ENCODE measurements at places on chromosomes 2 and 18.

DNA sequence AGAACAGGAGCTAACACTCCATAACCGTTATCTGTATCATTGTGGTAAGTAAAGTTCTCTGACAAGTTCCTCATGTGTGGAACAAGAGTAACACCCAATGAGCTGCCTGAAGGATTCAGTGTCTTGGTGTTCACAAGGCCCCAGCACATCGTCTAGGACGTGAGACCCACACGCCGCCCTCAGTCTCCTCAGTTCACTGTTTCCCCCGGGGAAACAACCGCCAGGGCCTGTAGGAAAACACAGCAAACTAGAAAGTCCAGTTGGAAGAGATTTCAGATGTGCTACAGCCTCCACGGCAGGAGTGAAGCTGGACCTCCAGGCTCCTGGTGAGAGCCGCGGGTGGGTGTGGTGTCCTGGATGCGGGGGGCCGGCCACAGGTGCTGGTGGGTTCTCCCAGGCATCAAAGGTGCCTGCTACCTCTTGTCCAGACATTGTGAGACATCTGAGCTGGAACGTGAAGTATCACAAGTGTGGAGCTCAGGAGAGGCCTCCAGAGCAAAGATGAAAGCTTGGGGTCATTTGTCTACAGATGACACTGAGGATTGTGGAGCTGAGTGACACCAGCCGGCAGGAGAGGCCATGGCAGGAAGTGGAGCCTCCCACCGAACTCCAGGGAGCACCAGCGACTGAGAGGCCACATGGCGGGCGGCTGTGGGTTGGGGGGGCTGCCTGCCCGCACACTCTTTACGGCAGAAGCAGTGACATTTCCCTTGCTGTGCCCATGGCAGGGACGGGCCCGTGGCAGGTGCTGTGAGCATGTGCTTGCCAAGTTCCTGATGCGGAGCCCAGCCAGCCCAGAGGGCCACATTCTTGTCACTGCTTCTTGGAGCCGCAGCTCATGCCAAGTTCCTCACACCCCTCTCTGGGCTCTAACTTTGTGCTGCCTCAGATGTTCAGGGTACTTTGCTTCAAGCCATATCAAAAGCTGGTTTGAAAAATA lies 131.2 kb downstream of the TMEM18 start:
- DNase-seq, result no peak

GRCh38 chr2:125667630-125668029 lies 988.3 kb upstream of the GYPC start:
- no peak for DNase-seq

DNA sequence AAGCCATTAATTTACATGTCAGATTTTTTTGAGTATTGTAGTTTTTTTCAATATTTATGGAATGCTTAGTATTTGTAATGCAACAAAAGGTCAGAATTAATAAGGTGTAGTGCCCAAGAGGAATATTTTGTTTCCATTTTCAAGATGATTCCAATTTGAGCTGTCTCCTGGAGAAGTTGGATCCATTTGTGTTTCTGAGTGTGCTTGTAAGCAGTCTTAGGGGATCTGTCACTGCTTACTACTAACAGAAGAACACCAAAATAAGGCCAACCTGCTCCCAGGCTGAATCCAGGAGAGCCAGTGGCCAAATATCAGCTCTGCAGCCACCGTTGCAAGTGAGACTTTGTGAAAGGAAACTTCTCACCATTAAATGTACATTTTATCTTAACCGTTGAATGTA lies 129.9 kb downstream of the AGAP1 start:
- no peak for DNase-seq

- DNase-seq, result no peak
Observed at GRCh38 chr2:172865422-172865821, 129.8 kb downstream of the RAPGEF4 start.

DNA sequence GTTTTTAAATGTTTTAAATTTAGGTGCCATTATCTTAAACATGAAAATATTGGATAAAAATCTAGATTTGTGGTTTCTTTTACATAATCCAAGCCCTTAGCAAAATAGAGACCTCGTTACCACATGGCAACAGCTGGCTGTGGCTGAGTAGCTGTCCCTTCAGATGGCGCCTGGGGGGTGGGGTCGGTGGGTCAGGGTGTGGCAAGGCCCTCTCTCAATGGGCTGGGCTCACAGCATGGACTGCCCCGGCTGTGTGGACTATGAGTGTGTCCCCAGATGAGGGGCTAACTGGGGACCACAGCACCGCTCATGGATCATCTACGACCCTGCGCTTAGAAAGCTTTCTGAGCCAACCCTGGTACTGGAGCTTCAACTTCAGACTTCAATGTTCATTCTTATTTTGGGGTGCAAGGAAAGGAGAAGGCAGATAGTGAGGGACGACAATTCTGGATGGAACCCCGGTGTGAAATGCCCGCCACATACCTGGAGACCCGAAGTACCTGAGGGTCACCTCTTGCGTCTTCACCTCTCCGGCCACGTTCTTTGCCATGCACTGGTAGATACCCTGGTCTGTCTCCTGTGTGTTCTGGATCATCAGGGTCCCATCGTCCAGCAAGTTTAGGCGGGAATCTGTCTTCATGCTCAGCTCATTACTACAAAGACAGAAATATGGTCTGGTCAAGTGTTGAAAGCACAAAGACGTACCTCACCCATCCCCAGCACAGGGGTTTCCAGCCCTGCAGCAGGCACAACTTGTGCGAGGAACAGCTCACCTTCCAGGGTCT lies 71.0 kb downstream of the PXDN start:
- no peak for DNase-seq

DNA sequence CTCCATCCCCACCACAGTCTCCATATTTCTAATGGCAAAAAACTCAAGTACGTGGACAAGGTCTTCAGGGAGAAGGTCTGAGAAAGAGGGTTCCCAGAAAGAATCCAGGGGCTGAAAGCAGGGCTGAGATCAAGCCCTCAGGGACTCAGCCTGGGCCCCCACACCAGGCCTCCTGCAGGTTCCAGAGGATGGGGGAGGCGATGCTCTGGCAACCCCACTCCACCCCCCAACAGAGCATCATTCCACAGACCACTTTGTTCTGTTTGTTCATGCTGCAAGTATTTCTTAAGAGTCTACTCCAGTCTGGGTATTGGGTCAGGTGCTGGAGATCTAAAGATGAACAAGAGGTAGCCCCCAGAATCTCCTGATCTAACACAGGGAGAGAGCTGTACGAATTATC lies 32.2 kb downstream of the ZBTB7C start:
- no peak for DNase-seq

DNA sequence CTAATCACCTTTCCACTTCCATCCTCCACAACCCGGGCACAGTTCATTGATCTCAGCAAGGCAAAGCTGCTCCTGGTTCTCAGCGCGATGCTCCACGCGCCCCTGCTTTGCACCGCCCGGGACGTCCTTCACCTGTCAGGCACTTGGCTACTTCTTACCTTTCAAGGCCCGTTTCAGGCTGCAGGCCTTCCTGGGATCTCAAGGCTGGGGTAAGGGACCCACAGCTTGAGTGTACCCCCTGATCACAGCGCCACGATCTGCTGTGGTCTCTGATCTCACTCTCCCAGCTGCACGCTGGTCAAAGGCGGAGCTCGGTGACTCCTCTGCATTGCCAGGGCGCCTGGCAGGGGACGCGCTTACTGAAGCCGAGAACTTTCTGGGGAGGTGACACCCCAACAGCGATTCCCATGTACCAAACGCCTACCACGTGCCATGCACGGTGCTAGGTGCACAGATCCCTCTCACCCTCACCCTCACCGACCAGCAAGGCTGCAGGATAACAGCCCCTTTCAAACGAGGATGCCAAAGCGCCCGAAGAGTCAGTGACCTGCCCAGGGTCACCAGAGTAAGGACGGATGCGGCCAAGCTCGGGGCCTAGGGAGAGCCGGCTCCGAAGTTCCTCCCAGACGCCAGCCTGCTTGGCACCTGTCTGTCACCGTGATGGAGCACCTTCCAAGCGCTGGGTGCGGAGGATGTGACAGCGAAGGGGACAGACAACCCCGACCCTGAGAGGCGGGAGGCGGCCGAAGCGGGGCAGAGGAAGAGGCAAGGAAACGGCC lies 818 bp downstream of the ITGB1BP1 start:
- peak; percentile 20 for DNase-seq

DNA sequence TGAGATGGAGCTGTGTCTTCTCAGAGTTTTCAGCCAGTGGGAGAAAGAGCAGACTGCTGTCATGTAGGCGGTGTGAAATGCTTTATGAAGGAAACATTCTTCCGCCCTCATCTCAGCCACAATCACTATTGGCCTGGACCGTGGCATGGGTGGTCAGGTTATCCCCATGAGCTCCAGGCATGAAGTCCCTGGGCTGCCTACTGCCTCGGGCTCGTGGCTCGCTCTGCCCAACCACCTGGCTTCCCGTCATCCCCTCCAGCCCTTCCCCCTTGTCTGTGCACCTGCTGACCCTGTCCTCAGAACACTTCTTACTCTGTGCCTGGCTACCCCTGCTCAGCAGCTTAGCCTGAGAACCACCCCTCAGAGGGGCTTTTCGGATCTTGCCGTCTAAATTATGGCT lies 15.5 kb downstream of the COLEC11 start:
- DNase-seq, result no peak

DNA sequence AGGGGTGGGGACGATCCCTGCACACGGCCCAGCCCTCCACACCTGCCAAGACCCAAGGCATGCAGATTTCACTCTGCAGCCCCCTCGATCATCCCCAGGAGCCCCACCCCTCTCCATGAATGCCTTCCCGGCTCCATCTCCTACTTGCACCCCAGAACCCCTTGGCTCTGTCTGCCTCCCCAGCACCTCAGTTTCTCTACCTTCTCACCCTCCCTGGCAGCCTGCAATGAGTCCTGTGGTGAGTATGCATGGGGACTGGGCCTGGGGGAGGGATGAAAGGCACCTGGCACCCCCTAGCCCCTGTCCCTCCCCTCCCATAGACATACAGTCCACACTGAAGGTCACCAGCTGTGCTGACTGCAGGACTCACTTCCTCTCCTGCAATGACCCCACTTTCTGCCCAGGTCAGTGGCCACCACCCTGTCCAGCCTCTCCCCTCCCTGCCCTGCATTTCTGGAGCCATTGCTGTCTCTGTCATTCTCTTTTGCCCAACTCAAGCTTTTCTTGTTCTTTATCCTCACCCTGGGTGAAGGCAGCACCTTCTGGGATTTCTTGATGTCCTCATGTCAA lies 1.0 kb downstream of the TEX51 start:
- no peak for DNase-seq

DNA sequence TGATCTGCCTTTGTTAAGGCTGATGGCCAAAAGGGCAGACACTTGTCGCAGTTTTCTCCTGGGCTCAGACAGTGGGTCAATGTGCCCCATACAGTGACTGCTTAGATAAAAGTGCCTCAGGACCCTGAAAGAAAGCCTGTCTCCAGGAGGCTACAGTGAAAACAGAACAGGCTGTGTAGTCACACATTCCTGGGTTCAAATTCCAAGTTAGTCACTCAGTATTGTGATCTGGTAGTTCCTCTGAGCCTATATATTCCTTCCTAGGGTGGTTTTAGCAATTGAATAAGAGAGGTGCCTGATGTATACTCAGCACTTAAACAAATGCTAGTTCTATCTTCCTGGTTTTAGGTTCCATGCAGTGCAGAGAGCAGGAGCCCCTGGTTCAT lies 54.4 kb downstream of the RPL37A start:
- DNase-seq, result no peak

DNA sequence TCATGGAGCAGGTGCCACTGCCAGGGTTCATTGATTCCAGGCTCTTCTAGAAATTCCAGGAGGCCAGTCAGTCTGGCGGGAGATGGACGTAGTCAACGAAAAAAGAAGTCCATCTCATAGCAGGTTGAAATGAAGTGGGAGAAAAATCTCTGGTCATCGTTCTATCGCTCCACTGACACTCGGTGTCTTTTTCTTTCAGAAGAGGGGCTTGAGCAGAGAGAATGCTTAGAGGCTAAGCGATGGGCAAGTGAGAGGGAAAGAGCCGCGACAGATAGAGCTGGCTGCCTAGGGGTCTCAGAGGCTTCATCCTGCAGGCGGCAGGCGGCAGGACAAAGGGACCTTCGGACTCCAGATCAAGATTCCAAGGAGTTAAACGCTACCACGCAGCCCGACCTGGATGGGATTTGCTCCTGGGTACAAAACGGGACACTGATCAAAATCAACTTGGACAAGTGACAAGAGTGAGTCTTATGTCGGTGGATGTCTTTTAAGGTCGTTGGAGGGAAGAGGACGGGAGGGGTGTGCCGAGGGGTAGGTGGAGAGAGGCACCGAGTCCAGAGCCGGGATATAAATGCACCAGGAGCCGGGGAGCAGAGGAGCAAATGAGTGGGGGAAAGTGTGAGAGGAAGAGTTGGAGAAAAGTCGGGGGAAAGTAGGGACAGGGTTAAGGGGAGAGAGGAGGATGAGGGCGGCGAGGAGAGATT lies 677 bp upstream of the TMEM178A start:
- DNase-seq, result no peak

GRCh38 chr2:8525582-8526402 lies 156.1 kb upstream of the ID2 start:
- no peak for DNase-seq

DNA sequence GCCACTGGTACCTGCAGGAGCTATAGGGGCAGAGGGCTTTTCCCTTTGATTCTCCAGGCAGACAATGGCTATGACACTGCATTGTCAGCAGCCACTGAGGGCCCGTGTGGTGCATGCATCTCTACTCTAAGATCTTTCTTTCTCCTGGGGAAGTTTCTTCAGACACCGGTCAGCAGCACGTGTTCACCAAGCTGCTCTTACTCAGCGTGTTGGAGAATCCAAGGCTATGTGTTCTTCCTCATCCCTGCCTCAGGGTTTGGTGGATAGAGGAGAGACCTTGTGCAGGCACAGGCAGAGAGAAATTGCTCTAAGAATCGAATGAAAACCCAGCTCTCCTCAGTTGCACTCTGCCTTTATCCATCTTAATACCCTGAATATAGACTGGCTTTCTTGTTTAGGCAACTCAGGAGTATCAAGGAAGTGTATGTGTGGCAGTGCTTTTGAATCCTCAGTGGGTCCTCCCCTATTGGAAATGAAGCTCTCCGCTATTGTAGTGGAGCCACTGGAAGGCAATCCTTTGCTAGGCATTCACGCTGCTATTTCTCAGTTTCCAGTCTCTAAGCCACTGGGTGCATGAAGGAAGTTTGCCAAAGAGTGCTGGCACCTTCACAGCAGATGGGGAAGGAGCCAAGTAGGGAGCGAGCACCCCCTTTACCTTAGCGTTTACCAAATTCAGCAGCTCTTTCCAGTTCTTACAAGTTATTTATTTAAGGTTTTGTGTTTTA lies 86.9 kb upstream of the EML6 start:
- no peak for DNase-seq

Measured in stimulated activated CD4-positive, alpha-beta T cell treated with anti-CD3 and anti-CD28 coated beads, Interleukin-2, amount 100 ng/mL, for 4 hours (primary cell).